AML-193 (cell line): ENCODE measurements at places on chromosomes 12 and 14.

DNA sequence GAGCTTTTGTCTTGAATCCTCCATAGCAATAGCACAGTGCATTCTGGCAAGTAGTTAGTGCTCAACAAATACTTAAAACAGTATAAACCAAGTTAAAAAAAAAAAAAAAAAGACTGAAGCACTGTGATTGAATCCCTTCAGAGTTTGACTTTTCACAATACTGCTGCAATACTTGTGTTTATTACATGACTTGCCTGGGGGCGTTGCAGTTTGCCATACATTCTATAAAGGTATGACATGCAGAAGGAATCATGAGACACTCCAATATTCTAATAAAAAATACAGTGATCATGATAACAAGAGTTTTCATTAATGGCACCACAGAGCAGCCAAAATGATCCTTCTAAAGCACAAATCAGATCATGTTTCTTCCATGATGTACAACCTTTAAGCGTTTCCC is 205.0 kb upstream of the CDKN3 start:
- DNase-seq, result no peak

DNA sequence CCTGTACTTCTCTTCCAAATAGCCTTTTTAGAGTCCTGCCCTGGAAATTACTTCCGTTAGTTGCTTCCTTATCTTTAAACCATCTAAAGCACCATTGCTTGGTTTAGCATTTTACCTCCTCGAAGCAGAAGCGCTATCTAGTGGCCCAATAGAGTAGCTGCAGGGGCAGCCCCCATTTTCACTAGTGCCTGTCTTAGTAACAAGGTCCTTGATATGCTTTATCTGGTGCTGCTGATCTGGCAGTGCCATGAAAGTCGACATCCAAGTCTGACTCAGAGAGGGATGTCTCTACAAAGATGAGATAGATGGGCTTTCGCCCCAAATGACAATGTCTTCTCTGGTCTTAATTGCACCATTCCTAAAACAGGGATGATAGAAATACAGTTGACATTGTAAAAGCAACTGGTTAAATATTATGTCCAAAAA is 25.0 kb upstream of the CIT start:
- DNase-seq, result peak; percentile 85

GRCh38 chr12:51371295-51371953 is 19.8 kb downstream of the GALNT6 start:
- DNase-seq, result no peak

DNA sequence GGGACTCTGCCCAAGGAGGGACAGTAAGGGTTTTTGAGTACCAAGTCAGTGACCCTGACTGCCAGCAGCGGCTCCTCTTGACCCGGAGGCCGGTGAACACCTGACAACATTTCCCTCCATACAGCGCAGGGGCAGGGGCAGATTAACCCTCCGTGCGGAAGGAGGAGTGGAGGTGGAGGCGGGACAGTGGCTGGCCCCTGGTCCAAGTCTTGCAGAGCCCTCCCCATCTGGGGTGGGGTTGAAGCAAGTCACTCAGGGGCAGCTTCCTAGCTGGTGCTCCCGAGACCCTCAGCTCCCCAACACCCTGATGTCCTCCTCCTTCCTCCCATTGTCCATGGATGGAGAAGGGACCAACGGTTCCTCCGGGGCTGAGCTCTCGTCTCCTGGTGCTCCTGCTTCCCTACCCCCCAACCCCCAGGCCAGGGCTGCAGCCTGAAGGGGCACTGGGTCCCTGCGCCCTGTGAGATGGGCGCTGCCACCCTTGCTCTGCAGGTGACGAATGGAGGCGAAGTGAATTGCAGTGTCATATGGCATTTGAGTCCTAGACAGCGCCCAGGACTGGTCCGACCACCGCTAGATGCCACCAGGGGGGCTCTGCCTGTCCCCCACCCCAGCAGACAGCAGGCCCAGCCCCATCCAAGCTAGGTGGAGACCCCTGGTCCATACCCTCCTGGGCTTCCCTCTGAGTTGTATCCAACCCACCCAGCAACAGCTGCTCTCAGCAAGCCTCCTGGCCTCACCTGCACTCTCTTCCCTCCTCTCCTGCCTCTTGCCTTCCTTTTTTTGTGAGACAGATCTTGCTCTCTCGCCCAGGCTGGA is 7.0 kb upstream of the AMN start:
- no peak for DNase-seq

GRCh38 chr14:97149775-97150174 is 352.6 kb downstream of the VRK1 start:
- no peak for DNase-seq

DNA sequence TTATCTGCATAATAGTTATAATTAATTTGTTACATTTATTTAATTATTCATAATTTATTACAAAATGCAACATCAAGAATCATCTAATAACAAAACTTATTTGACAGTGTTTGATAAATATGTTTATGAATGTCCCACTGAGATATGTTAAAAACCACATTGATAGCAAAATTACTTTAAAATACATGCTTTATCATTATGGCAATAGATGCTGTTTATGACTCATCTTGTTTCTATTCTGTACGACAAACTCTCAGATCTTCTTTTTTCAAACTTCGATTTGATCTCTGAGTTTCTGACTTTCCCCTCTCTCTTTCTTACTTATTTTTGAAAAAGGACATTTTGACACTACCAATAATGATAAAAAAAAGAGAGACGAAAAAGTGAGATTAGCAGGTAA is 56.8 kb upstream of the LRRK2 start:
- no peak for DNase-seq

- no peak for DNase-seq
These were observed 224.4 kb upstream of the DAAM1 start for GRCh38 chr14:58963873-58964597.

DNA sequence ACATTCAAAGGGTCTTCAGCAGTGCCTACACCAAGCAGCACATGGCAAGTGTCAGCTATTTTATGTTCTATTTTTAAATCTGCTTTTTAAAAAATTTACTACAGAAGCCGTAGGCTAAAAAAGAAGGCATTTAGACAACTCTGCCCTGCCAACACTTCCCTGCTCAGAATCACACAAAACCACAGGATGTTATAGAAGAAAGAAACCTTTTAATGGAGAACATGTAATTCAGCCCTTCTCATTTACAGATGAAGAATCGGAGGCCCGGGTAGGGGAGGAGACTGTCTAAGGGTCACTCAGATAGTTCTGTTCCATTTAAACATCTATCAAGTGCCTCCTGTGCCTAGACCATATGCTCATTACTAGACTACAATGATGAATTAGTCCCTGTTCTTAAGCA is 171.8 kb upstream of the NTF3 start:
- DNase-seq, result no peak

DNA sequence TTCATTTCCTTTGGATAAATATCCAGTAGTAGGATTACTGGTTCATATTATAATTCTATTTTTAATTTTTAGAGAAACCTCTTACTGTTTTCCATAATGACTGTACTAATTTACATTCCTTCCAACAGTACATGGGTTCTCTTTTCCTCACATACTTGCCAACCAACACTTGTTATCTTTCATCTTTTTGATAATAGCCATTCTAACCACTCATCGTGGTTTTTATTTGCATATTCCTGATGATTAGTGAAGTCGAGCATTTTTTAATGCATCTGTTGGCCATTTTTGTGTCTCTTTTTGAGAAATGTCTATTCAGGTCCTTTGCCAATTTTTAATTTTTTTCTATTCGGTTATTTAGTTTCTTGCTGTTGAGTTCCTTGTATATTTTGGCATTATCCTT is 457.7 kb upstream of the PDE3A start:
- DNase-seq, result no peak

DNA sequence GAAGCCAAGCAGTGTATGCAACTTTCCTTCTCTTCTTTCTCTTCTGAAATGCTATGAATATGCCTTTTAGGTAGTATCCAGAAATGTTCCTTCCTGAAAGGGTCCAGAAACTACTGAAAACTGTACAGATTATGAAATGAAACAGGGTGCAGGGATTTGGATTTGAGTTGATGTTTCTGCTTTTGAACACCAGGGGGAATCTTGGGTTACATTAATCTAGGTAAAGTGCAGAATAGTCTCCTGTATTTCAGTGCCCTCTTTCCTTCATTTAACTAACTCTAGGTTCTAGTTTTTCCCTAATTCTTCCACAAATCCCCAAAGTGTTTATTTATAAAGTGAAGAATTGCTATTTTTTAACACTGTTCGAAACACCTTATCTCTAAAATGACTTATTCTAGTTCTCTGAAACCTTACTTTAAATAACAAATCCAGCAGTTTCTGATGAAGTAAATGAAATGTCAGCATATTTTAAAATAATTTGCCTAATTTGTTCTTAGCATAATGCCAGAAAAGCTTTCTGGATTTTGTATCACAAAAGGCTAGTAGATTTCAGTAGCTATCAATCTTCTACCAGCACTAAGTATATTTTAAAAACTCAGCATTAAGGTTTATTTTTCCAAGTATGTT is 111.9 kb downstream of the LRRK2 start:
- peak; percentile 25 for DNase-seq

GRCh38 chr14:92670160-92670559 is 78.3 kb downstream of the LGMN start:
- DNase-seq, result peak; percentile 51

DNA sequence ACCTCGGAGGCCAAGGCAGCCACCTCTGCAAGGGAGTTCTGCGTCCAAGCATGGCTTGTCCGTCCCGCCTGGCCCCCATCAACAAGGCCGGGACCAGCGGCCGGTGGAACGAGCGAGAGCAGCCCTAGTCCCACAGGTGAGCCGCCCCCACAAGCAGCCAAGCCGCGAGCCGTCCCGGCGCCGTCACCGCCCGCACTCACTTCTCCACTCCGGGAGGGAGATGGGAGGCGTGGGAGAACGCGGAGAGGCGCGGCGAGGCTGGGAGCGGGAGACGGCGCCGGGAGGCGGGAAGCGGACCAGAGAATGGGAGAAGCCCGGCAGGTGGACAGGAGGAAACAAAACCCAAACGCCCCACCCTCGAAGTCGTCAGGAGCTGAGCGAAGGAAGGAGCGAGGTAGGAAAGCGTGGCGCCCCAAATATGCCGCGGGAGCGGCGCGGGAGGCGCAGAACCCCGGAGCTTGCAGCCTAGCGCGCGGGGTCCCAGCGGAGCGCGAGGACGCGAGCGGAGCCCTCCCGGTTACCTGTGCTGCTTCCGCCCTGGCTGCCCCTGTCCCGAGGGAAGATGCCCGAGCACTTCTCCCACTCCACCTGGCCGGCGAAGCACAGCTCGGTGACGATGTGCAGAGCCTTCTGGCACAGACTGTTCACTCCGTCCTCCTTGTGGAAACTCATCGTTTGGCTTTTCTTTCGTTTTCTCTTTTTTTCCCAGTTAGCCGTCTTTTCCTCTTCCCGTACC is 600 bp downstream of the SYT10 start:
- DNase-seq, result no peak

DNA sequence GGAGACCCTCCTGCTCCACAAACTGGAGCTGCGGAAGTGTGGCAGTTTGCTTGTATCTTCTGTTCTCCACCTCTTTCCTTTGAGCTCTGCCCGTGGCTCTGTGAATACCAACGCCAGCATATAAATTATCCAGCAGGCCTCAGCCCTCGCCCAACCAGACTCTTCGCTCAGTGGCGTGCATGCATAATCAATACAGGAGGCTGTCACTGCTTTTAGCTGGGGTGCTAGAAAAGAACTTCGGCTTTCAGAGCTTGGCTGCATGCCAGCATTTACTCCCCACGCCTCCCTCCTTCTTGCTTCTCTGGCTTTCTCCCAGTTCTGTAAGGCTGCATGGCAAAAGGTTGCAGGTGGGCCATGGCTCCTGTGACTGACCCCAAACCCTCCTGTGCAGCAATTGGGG is 26.9 kb downstream of the NRXN3 start:
- DNase-seq, result no peak
